ENCODE measurements at places on chromosomes 6 and 20.

DNA sequence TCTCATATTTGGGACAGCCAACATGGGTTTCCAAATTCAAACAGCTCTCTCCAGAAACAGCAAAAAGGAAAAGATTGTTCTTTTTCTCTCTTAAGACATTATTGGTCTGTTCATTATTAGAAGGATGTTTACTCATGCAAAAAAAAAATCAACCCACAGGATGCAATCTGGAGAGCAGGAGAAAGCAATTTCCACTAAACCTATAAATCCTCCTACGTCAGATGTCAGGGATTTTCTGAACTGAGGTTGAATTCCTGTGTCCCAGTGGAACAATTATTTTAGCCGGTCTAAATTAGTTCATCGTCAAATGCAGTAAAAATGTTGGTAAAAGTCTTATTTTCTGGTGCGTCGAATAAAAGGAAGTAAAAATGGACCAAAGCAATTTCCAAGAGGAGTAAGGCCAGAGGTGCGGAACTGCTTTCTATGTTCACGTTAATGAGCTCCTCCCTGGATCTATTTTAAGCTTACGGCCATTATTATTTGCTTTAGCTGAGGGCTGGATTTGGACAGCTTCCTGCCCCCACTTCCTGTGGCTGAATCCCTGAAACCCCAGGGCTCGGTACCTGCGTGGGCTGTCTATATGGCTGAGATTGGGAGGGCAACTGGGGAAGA lies at the start of gene GABRR1:
TSS of gene GABRR1 (minus strand) at position 60 of the 612 bp plus-strand sequence. CDS start at position 24, 36 bp downstream.
- no peak for DNase-seq

DNA sequence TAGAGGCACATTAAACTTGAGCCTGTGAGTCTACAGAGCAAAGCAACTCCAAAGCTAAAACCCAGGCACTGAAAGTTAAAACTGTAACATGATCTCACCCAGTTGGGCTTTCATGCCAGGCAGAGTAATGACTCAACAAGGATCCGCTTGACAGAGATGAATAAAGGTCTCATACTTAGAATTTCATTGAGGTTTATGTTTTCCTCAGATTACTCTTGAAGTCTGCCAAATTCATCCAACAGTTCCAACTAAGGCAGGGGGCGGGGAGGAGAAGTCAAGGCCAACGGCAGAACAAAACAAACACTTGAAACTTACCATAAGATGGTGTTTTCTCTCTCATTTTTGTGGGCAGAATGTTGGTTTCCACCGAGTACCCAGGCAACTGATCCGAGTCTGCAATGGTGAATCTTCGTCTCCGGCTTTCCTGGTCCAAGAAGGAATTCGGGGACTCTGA lies 54.0 kb upstream of the IPCEF1 start:
- no peak for DNase-seq

DNA sequence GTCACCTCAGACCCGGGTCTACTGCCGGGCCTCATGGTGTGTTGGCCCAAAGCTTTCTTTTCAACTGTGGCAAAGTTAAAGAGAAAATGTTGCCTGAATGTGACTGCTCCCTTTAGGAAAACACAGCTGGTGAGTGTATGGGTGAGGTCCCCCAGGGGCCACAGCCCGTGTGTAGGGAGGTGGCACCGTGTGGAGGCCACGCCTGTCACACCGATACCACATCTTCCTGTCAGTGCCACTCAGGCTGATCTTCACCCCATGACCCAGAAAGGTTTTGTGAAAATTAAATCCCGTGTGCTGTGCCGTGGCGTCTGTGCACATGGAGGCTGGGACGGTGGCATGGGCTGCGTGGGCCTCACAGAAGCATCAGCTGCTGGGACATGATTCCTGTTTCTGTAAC lies 10.7 kb upstream of the ADRM1 start:
- no peak for DNase-seq

GRCh38 chr20:23147964-23148730 lies 62.0 kb upstream of the CD93 start:
- DNase-seq = no peak

DNA sequence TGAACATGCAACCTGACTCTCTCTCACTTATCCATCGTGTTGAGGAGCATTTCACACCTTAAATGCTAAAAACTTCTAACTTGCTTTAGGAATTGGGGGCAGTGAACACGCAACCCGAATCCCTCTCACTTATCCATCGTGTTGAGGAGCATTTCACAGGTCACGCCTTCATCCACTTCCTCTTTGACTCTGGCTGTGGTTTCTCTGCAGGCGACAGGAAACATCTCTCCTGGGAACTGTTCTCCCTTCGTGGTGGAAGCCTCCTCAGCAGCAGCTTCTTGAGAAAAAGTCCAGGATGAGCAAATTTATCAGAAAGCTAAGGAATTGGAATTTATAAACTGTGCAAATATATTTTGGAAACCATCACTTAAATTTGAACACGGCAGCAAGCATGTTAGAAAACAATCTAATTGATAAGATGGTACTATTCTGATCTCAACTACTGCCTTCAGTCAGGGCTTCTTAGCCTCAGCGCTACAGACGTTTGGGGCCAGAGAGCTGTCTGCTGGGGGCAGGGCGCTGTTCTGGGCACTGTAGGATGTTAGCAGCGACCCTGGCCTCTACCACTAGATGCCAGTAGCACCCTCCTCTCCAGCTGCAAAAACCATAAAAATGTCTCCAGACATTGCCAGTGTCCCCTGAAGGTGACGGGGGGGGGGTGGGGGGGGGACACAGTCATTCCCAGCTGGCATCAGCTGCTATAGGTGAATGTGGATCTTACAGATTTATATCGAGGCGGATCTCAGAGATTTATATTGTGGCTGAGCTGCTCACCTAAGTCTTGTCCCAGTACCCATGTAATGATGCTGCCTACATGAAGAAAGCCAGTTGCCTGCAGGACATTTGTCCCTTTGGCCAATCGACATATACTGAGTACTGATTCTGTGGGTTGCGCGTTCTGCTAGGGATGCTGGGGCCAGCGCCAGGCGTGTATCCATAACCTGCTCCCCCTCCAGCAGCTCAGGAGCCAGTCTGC lies 26.2 kb downstream of the CTCFL start:
- DNase-seq = no peak

GRCh38 chr6:69555088-69555638 lies 241.6 kb downstream of the LMBRD1 start:
- DNase-seq = no peak

DNA sequence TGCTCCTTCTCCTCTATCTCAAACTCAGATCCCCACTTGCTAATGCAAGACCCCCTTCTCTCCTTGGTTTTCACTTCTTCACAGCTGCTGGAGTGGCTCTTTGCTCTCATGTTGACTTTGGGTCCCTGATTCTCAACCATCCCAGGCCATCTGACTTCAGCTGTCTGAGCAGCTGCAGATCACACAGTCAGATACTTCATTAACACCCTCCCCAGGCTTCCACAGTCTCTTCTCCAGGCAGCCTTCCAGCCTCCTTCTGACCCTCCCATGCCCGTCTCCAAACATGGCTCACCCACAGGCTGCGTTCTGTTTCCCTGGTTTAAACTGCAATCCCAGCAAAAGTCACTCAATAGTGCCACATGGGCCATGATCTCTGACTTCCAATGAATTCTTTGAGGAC lies 65.4 kb downstream of the HIVEP2 start:
- DNase-seq = no peak

- no peak for DNase-seq
These were observed 80.7 kb upstream of the CNKSR3 start for GRCh38 chr6:154591234-154591633.
